Dermis blood vessel endothelial cell (primary cell): ENCODE measurements at places on chromosomes 11 and 22. TPM values are rescaled to one million over a fixed set of nuclear protein-coding genes. Genes with fewer than 3 reads are reported as not detected.

- peak; percentile 86 for DNase-seq
These were observed 4.4 kb downstream of the CACNA1I start for GRCh38 chr22:39574779-39575551.

- no peak for DNase-seq
These were observed 2.6 kb upstream of the MCHR1 start for GRCh38 chr22:40676644-40677043.

SYT8 gene
- not detected in 2 replicates for total RNA-seq

KCNQ1 gene
- total RNA-seq = 0.34 TPM in 1 of 2 replicates, not detected in the other

DNA sequence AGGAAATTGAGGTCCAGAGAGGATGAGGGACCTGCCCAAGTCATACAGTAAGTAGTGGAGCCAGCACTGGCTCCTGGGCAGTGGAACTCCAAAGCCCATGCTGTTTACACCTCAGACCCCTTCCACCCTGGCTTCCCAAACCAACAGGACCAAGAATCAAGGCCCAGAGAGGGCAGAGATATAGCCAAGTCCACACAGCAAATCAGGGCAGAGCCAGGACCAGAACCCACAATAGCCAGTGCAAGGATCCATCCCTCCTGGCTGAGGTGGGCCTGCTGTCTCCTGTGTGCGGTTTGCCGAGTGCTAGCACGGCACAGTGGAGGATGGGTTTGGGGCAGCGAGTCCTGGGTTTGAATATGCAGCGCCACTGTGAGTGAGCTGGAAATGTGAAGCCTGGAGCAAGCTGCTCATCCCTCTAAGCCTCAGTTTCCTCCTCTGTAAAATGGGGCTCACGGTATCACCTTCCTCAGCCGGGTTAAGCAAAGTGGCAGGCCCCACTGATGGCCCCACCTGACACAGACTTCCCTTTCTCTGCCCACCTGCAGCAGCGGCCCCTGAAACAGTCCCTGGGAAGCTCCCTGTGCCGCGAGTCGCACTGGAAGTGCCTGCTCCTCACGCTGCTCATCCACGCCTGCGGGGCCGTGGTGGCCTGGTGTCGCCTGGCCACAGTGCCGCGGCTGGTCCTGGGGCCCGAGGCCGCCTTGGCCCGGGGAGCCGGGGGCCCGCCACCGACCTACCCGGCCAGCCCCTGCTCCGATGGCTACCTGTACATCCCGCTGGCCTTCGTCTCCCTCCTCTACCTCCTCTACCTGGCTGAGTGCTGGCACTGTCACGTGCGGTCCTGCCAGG, 2.3 kb downstream of the TMEM151A start:
- no peak for DNase-seq

DNA sequence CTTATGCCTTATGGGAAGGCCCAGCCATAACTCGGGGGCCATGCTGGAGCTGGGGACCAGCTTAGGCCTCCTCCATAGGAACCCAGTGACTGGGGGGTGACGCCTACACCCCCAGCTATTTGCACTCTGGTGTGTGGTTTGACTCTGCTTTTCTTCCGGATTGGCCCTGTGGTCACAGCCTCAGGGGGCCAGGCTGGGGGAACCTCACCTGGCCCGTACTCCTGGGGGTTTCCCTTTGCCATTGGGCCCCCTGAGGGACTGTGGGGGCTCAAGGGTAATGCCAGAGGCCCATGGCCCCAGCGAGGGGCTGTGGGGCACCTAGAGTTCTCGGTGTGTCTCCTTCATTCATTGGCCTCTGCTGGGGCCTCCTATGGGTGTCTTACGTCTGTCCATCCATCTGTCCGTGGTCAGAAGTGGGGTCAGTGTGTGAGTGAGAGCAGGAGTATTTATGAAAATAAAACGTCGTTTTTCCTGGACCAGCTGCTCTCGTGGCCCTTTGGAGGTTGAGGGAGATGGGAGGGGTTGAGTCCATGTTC, 6.3 kb upstream of the SH3BP1 start:
- DNase-seq = no peak

CD6 gene
- total RNA-seq = not detected in 2 replicates

DNA sequence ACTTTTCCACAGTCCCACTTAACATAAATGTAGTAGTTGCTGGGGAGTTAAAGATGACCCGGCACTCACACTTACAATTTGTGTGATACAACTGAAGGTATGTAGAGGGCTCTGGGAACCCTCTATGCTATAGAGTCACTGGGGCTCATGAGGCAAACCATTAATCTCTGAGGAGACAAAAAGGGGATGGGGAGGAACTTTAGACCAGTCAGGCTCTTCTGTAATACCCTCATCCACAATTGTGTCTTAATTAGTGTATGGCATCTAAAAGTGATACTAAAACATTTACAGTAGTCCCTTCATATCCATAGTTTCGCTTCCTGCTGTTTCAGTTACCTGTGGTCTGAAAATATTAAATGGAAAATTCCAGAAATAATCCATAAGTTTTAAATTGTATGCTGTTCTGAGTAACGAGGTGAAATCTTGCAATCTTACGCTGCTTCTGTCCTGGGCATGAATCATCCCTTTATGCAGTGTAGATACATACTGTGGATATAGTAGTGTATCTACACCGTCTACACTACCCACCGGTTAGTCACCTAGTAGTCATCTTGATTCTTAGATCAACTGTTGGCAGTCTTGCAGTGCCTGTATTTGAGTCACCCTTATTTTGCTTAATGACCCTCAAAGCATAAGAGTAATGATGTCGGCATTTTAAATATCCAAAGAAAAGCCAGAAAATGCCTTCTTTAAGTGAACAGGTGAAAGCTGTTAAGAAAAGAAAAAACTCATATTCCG, 12.2 kb downstream of the CBL start:
- DNase-seq = peak; percentile 72

DNA sequence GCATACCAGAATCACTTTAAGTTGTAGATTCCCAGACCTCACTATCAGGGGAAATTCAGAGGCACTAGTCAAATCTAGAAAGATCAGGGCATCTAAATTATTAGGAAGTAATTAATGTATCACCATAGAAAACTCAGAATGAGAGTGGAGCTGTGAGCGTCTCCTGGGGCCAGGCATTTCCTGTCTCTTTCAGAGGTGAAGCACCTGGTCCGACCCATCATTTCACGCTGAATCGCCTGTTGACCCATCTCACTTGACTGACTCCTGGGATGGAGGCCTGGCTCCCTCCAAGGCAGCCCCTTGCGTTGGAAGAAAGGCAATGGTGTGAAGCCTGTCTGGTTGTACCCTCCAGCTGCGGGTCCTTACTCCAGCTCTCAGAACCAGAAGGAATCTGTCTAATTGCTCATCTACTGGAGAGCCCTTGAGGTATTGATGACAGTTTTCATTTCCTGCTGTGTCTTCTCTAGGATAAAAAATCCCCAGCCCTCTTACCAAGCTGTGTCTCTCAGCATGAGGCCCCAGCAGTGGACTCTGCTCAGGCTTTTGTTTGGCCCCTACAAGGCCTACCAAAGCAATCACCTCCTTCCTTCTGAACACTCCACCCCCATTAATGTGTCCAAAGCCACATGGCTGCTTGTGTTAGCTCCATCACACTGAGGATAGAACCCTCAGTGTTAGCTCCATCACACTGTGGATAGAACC, 93.2 kb upstream of the SYT13 start:
- no peak for DNase-seq

GRCh38 chr11:1879941-1880720, 11.6 kb downstream of the PRR33 start:
- DNase-seq = peak; percentile 39

DNA sequence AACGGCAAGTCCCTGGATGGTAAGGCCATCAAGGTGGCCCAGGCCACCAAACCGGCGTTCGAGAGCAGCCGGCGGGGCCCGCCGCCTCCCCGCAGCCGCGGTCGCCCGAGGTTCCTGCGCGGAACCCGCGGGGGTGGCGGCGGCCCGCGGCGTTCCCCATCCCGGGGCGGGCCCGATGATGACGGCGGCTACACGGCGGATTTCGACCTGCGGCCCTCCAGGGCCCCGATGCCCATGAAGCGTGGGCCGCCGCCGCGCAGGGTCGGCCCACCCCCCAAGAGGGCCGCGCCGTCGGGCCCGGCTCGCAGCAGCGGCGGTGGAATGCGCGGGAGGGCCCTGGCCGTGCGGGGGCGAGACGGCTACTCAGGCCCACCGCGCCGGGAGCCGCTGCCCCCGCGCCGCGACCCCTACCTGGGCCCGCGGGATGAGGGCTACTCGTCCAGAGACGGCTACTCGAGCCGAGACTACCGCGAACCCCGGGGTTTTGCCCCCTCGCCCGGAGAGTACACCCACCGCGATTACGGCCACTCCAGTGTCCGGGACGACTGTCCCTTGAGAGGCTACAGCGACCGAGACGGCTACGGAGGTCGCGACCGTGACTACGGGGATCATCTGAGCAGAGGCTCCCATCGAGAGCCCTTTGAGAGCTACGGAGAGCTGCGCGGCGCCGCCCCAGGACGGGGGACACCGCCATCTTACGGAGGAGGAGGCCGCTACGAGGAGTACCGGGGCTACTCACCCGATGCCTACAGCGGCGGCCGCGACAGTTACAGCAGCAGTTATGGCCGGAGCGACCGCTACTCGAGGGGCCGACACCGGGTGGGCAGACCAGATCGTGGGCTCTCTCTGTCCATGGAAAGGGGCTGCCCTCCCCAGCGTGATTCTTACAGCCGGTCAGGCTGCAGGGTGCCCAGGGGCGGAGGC, 792 bp downstream of the RBMXL2 start:
- no peak for DNase-seq

DNA sequence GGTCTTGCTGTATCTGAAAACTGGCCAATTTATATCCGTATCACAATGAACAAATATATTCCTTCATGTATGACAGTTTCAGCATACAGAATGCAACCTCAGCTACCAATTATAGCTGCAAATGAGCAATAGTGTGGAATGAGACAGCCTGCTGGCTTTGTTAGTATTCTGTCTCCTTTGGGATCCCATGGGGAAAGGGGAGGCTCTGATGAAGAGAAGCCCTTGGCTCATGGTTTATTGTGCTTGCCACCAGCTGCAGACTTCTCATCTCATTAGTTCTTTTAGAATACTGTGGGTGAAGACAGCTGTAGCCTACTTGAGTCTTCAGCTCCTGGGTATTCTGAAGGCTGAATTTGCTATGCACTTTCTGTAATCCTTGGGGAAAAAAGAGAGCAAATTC, 42.4 kb downstream of the PITPNB start:
- DNase-seq = no peak

SSTR3 gene
- total RNA-seq = not detected in 2 replicates

GRCh38 chr11:19382131-19382611, 141.4 kb upstream of the E2F8 start:
- DNase-seq = no peak

DNA sequence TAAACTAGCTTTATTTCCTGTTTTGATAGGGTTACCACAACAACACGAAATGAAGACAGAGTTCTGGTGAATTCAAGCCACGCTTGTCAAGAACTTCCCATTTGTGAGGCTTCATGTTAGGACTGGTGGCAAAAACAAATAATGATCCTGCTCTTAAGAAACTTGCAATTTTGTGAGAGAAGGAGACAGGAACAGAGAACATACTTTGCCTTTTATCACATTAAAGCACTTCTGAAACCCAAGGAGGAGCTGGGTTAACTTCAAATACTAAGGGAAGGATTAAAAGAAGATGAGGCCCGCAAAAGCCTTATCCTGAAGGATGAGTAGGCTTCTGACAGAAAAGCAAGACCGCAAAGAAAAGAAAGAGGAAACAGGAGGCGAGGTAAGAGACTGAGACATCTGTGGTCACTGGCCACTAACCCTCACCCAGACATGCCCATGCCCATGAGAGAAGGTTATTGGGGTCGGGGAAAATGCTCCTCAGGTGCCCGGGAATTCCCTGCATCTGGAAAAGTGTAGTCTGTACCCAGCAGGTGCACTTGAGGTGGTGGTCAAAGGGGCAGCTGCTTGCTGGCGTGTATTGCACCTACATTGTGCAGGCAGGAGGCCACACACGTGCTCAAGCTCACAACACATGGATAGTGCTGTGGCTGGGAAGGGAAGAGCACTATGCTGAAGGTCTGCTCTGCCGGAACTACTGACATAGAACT, 50.5 kb downstream of the MAPK1 start:
- DNase-seq = peak; percentile 97

MPPED1 gene
- total RNA-seq = not detected in 2 replicates

CHRM1 gene
- total RNA-seq = not detected in 2 replicates

DNA sequence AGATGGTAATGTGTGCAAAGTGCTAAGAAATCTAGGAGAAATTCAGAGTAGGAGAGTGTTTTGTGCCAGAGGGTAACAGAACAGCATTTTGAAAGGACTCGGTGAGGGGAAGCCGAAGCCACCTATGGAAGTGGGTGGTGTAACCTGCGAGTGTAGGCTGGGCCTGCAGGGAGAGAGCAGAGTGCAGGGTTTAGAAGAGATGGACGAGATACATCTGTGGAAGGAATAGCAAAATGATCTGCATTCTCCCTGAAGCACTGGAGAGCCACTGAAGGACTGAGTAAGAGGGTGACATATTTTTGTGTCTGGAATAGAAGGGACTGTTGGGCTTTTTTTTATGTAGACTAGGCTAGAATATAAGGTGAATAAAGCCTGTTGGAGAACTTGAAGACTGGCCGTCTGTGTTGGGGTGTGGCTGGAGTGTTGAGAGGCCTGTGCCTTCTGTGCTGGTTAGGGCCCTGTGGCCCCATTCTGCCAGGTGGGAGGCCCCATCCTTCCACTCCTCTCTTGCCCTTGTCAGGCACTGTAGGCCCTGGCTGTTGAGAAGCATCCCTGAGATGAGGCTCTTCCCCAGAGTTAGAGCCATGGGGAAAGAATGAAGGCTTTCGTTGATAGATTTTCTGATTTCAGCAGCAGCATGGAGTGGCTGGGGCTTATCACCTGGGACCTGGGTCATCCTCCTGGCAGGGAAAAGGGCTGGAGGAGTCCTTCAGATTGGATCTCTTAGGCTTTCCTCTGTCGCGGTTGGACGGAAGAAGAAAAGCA, 102.2 kb downstream of the ZBTB16 start:
- no peak for DNase-seq

F2 gene
- not detected in 2 replicates for total RNA-seq

- DNase-seq = peak; percentile 83
These were observed 3.3 kb upstream of the GRK2 start for GRCh38 chr11:67262731-67263675.

GRCh38 chr22:23402275-23403151, 177.6 kb downstream of the IGLL1 start:
- DNase-seq = peak; percentile 70

DNA sequence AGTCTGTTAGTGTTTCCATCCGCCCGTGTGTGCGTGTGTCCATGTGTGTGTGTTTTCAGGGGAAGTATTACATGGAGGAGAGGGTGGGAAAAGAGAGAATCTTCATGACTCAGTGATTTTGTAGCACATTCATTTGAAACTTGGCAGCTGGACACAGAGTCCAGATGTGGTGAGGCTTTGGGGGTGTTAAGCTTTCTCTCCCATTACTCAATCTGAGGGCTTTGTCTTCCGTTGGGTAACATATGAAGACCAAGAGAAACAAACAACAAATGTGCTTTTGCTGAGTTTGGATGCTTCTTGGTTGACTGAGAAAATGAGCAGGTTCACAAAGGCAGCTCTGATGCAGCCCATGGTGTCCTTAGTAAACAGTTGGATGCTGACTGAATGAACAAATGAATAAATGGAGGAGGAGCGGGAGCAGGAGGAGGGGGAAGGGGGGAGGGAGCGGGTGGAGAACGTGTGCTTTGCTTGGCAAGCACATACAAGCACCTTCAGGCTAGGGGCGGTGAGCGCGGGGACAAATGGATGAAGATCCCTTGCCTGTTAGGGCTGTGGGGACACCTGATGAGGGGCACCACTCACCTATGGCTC, 104.3 kb downstream of the ST3GAL4 start:
- DNase-seq = no peak

- peak; percentile 76 for DNase-seq
These were observed 2.9 kb downstream of the KLHL35 start for GRCh38 chr11:75429902-75430713.

GRCh38 chr22:21068681-21069276, 23.0 kb downstream of the LRRC74B start:
- DNase-seq = no peak

VPREB3 gene
- not detected in 2 replicates for total RNA-seq

CARS1 gene
- 40.7 and 46.0 TPM in 2 replicates for total RNA-seq
